ENCODE measurements at places on chromosomes 5 and 9. TPM values are rescaled to one million over a fixed set of nuclear protein-coding genes. Genes with fewer than 3 reads are reported as not detected.
A peak's percentile ranks its signal among the peaks of the same experiment; 100 is the strongest.

DNA sequence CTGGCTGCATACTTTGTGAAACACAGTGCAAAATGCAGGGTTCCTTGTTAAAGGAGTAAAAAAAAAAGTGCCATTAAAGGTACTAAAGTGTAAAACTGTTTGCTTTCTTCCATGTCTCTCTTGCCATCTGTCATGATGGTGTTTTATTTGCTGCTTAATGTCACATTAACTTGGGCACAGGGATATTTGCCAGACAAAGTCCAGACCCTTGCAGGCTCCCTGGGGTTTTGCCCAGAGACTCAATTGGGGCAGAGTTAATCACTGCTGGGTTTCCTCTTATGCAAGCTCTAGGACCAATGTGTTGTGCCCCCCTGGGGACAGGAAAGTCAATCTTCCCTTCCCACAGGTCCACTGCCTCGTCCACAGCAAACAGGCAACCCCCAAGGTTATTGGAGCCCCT lies 274.3 kb upstream of the SGCD start:
- no peak for DNase-seq

- DNase-seq: peak; percentile 62
These were observed 8.4 kb downstream of the RALGDS start for GRCh38 chr9:133112663-133113026.

GRCh38 chr5:54387659-54388232 lies 67.8 kb upstream of the HSPB3 start:
- DNase-seq: no peak

DNA sequence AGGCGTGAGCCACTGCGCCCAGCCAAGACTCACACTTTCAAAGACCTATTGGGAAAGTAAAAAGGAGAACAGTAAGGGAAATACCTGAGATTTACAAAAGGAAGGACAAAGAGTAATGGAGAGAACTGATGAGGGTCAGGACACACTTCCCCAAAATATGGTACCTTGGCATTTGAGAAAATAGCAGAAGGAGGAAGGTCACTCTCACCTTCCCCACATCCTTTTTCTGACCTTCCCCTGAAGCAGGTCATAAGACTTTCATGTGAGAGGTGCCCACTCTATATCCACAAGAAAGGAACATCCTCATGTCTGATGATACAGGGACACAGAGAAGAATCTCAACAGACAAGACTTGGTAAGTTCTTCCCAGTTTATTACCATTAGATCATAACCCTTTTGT lies 272.8 kb downstream of the FBXL17 start:
- DNase-seq: no peak

DNA sequence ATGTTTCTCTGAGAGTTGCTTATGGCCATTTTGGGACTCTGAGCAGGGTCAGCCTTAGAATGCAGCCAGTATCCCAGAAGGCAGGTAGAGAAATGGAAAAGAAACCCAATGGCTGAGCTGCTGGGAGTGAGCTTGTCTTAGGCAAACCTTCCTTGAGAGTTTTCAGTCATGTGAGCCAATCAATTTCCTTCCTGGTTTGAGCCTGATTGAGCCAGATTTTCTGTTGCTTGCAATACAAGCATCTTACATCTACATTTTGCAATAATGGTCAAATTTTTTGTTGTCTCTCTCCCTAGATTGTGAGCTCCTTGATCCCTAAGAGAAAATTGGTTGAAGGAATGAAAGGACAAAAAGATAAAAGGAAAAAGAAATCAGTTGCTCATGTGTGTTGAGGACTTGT lies 155.3 kb downstream of the SNX18 start:
- no peak for DNase-seq

DNA sequence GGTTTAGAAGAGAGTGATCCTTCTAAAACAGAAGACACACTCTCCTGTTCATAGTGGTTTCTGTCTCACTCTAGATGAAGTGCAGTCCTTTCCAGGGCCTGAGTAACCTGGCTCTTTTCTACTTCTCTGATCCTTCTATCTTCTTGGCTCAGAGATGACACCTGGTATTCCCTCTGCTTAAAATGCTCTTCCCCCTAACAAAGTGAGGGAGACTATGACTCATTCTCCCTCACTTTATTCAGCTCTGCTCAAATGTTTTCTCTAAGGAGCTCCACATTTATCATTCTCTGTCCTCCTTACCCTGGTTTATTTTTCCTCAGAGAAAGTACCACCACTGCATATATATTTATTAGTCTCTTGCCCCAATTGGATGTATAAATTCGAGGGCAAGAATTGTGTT lies 24.6 kb downstream of the TUT7 start:
- no peak for DNase-seq

- DNase-seq: no peak
These were observed 4.3 kb downstream of the TMEFF1 start for GRCh38 chr9:100477241-100477640.

The ANKRD34B gene
- not detected for total RNA-seq
